Muscle of arm (tissue), 14 donors: ENCODE measurements at places on chromosomes 4 and X. TPM values are rescaled to one million over a fixed set of nuclear protein-coding genes. Genes with fewer than 3 reads are reported as not detected.

- DNase-seq: no peak
These were observed 43.3 kb downstream of the MTMR1 start for GRCh38 chrX:150736475-150736874.

DNA sequence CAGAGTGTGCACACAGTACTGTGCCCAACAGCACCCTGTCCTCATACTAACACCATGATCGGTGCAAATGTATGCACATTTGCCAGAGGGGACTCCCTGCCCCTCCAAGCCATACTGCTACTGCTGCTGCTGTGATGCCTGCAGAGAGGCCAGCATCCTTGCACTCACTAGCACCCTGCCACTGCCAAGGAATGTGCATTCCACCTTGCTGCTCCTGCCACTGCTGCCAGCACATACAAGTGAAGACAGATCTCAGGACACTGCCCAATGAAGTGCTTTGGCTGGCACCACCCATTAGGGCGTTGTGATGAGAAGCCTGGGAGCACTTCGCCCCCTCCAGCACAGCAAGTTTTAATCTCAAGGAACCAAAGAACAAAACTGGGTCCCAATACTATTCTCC lies 146.3 kb upstream of the DMD start:
- no peak for DNase-seq

DNA sequence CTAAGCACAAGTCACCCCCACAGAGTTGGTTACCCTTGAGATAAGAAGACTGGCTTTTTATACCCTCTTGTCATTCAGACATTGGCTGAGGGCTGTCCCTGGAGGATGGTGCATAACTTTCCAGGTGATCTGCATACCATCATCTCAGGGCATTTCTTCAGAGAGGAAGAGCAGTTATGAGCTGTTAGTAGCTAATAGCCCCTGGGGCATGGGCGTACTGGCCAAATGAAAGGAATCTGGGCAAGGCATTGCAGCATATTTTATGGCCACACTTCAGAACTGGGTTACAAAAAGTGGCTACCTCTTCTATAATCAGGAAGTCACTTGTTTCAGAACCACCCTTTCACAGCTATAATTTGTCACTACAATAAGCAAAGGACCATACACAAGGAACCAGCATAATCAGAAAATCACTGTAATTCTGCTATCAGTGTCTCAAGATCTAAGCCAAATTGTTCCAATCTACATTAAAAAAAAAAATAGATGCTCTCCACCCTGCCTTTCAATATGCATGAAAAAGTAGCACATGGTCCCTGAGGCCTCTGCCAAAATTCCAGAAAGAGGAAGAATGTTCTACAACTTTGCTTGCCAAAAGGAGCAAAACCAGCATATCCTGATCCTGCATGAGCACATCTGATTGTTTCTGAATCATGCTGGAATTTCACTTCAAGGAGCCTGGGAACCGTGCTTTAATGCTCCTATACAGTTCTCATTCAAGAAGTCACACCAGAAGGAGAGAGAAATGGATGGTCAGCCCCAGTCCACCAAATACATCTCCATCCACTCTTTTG lies 92.0 kb downstream of the TMEM144 start:
- no peak for DNase-seq

DNA sequence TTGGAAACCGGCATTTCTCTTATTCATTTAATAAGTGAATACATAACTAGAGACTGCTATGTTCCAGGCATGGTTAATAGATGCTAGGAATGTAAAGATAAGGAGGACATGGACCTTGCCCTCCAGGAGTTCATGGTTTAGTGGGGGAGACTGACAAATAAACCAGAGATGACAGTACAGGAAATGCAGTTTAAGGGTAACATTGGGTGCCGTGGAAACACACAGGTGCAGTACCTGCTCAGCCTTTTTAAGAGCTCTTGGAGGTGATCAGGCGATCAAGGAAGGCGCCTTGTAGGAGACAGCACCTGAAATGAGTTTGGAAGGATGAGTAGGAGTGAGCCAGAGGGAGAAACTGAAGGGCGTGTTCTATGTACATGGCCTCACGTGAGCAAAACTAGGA lies 145.8 kb downstream of the AASDH start:
- no peak for DNase-seq

DNA sequence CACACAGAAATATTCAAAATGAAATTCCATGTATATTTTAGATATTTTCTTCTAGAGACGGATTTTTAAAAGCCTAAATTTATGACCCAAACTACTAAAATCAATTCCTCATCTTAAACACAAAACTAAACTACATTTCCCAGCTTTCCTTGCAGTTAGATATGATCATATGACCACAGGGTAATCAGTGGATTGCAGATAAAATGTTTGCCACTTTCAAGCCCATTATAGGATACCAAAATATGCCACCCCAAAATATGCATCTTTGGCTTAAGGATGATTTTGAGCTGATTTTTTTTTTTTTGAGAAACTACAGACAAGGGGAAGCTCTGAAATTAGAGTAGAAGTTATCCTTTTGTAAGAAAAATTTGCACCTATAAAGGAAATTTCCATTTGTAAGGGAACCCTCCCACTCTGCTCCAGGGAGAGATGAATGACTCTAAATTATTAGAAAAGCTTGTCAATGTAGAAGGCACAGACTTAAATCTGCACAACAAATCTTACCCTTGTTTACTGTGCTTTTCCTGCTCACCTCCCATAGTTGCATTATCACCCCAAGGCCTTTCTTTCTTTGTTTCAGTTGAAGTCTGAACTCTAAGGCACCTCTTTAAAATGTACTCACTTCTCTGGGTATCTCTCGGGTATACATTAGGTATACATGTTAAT lies 503.0 kb downstream of the PDHA2 start:
- no peak for DNase-seq

GRCh38 chr4:147236806-147237205 lies 244.1 kb upstream of the EDNRA start:
- DNase-seq: no peak

DNA sequence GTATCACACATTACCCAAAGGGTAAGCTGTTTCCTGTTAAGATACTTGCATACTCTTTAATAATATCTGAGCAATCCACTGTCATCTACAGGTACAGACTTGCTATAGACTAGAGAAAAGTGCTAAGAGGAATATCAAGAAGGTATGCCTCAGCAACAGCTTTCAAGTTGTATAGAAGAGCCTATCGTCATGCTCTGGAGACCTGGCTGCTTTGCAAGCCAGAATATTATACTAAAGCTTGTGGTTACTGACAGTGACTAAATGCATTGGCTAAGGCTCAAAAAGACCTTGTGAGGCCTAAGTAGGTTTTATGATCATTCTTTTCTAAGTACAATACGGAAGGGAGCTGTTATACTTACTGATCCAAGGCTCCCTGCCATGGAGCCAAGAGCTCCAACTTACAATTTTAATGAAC lies 11.3 kb downstream of the LAMP2 start:
- DNase-seq: no peak

GRCh38 chr4:175371091-175371490 lies 441.0 kb downstream of the GPM6A start:
- DNase-seq: no peak

DNA sequence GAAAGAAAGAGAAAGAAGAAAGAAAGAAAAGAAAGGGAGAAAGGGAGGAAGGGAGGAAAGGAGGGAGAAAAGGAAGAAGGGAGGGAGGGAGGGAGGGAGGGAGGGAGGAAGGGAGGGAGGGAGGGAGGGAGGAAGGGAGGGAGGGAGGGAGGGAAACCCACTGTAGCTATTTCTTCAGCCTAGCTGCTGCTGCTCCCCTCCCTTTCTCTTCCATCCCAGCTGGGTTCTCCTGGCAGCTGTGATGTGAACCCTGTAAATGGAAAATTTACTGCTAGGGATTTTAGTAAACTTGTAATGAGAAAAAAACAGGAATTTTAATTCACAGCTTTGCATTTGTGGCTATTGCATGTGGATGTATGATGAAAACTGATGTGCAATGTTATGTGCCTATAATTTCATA lies 8.0 kb downstream of the NR0B1 start:
- peak; percentile 24 for DNase-seq

GRCh38 chr4:108385076-108385475 lies 216.3 kb upstream of the LEF1 start:
- DNase-seq: no peak

Gene ALG13
- polyA plus RNA-seq: 37.3 TPM

Gene SPINK2
- not detected for polyA plus RNA-seq

Gene ATP8A1
- polyA plus RNA-seq: 10.6 TPM

Gene SAT1
- not detected for polyA plus RNA-seq

Gene TLL1
- not detected for polyA plus RNA-seq

Gene XAGE1A
- not detected for polyA plus RNA-seq

Gene F11
- not detected for polyA plus RNA-seq

Gene GAGE12C
- not detected for polyA plus RNA-seq

Gene AIMP1
- polyA plus RNA-seq: 56.8 TPM

Gene ADH1B
- polyA plus RNA-seq: 12.4 TPM

Gene MAGEC2
- polyA plus RNA-seq: not detected

Gene CCNA2
- polyA plus RNA-seq: not detected

Gene NUDT9
- 31.7 TPM for polyA plus RNA-seq
